T47D (cell line): ENCODE measurements at places on chromosomes 2 and 18.

GRCh38 chr2:240280621-240281020 lies 140.2 kb upstream of the OTOS start:
- DNase-seq = no peak

GRCh38 chr2:162153608-162154224 lies 1.7 kb upstream of the GCG start:
- DNase-seq = no peak

DNA sequence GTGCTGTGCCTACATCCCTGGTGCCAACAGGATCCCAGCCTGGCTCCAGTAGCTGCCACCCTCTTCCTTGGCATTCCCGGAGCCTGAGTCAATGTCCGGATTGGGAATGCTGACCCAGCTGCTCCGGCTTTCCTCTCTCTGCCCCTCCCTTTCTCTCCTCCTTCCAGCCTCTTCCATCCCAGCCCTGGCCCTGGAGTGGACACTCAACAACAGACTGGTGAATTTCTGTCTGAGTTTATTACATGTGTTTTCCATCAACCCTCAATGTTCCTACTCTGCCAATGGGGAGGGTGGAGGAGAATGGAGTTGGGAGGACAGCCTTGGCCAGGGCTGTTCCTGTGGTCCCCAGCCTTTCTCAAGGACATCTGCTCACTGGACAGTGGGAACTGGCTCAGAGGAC lies 917 bp upstream of the PRKAG3 start:
- no peak for DNase-seq

- no peak for DNase-seq
Measured at GRCh38 chr18:25724997-25725396, 365.4 kb downstream of the SS18 start.

DNA sequence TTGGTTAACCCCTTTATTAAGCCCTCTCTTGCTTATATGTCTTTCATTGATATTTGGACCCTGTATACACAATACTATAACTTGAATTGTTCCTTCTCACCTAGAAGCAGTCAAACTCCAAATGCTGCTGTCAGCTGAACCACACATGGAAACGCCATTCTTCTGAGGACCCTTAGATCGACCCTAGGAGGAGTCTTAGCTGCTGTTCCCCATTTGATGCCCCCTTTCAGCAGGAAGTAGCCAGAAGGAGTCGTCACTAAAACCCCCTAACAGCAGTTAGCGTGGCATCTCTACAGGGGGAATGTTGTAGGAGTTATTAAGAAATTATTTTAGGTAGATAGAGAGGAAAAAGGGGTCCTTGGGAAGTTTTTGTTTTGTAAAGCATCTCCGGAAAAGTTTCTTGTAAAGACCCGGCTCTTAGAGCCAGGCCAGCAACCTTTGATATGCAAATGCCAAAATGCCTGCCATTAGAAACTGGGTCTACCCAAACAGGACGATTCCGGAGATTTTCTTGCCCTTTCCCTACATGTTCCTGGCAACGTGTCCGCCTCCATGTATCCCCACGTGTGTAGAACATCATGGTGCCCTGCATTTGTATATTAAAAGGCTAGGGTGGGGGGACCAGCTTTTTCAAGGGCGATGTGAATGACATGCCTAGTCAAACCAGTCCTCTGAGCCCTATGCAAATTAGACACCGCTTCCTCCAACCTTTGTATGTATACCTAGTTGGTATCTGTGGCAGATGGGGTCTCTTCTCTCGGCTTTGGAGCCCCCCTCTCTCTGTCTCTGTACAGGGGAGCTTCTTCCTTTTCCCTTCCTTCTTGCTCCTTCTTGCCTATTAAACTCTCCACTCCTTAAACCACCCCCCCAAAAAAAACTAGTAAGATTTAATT lies 638.4 kb upstream of the POU3F3 start:
- DNase-seq = no peak

DNA sequence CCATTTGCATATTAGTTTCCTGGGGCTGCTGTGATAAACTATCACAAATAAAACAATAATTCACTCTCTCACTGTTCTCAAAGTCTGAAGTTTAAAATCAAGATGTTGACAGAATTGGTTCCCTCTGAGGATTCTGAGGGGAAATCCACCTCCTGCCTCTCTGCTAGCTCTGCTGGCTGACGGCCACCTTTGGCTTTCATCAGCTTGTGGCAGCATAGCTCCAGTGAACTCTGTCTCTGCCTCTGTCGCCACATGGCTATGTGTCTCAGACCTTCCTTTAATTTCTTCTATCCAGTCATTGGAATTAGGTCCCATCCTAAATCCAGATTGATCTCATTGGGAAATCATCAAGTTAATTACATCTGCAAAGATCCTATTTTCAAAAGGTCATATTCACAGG lies 38.9 kb upstream of the TRIM43 start:
- no peak for DNase-seq

- DNase-seq = no peak
Measured at GRCh38 chr2:107362993-107363392, 463.7 kb upstream of the RGPD4 start.

- DNase-seq = no peak
Measured at GRCh38 chr18:62939926-62940325, 224.6 kb downstream of the PHLPP1 start.

GRCh38 chr2:180508458-180508857 lies 471.9 kb upstream of the UBE2E3 start:
- no peak for DNase-seq

DNA sequence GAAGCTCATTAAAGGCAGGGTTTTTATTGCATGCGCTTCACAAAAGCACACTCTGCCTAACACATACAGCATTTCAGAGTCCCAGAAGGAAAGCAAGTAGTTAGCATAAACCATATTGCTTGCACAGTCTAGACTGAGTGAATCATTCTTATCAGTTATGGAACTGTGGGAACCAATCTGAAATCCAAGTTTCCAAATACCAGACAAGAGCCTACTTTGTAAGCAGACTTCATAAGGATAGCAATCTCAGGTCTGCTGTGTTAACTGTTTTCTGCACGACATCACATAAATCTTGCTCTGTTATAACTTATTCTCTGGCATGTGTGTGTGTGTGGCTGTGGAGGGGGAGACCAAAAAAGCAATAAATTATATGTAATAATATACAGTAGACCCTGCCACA lies 608.1 kb upstream of the REG3G start:
- no peak for DNase-seq

DNA sequence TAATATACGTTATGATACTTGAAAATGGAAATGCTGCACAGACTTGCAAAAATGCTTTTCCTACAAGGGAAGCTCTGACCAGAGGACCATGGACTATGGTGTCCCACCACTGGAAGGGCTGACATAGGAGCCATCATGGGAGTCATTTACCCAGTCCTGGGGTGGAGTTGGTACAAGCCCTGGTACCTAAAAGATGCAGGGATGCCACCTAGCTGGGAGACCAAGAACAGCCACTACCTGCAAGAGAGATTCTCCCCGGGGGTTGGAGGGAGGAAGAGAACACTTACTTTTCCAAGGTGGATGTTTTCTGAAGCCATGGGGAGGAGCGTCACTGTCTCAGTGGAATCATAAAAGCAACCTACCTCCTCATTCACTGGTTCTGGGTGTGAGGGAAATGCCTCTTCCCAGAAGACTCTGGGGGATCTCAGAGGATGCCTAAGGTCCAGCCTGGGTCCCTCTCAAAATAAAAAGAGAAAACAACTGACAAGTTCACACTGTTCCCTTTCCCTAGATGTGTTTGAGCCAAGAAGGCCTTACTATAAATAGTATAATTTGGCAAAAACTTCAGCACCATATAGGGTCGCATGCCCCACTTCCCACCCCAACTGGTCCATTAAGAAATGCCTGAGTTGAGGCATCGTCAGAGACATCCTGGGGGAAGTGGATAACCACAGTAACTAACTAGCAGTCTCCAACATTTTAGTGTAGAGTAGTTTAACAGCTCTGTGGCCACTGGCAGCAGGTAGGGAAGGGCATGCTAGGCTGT lies 39.9 kb downstream of the REEP1 start:
- DNase-seq = no peak

- DNase-seq = no peak
Measured at GRCh38 chr18:48320639-48320945, 88.6 kb downstream of the ZBTB7C start.

DNA sequence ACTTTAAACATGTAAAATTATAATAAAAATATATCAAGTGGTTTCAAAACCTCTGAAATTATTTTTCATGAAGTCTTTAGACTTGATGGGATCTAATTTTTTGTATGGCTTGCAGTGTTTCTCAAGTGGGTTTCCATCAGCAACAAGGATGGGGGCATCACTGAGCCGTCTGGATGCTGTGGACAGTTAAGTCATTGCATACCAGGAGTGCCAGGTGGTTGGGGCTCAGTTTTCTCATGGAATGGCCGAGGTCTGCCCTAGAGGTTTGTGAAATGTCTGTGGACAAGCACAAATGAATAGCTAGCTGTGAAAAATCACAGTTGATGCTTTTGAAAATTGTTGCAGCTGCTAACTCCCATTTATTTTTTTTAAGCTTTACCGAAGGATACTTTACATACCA lies 1.7 kb downstream of the PRELID3A start:
- no peak for DNase-seq

GRCh38 chr2:55120634-55121359 lies 70.5 kb upstream of the RTN4 start:
- no peak for DNase-seq

GRCh38 chr2:40401896-40402295 lies 50.0 kb downstream of the SLC8A1 start:
- no peak for DNase-seq

DNA sequence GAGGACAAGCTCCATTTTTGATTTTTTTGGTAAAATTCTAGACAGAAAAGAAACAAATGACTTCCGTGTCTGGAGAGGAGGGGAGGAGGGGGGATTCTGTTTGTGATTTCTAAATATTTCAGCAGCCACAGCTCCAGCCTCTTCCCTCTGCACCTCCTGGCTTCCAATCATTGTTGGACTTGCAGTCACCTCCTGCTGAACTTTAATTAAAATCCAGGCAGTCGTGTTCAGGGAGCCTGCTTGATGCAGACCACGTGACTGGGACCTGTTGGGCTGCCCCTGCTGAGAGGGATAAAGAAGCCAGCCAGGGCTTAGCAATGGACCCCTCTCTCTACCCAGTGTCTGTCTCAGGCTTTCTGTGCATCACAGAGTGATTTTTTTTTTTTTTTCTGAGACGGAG lies 115.1 kb downstream of the SH3BP4 start:
- no peak for DNase-seq

- DNase-seq = no peak
Measured at GRCh38 chr18:77008576-77009315, 123.8 kb downstream of the MBP start.

DNA sequence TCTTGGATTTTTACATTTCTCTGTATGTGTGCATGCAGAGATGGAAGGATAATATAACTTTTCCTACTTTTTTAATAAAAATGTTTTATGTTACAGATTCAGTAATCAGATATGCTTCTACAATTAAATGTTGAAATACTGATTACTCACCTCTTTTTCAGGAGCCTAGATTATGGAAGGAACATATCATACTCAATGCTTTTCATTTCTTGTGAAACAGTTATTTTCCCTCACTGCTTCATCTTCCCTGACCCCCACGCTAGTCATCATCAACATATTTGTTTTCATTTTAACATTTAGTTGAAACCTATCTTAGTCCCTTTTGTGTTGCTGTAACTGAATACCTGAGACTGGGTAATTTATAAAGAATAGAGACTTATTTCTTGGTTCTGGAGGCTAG lies 190.7 kb downstream of the WDR7 start:
- DNase-seq = no peak
